ENCODE measurements at places on chromosomes 6 and 20.

DNA sequence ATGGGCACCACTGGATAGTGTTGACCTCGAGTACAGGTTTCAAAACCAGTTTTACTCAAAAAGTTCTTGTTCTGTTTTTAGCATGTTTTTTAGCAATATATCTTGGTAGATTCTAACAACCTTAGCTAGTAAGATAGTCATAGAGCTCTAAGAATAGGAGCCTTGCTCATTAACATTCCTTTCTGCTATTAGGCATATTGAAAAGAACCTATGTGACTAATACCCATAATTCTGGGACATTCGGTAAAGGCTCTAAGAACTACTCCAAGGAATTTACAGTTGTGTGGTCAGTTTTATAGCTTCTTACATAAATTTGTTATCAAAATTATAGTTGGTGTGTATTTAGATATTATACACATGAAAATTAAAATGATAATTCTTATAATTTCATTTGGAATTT, 11.6 kb downstream of the SLC9A8 start:
- no peak for DNase-seq

- no peak for DNase-seq
Observed at GRCh38 chr20:57396984-57397692, 5.9 kb downstream of the RBM38 start.

- DNase-seq = no peak
Observed at GRCh38 chr6:67450641-67451040, 1184.4 kb upstream of the ADGRB3 start.

DNA sequence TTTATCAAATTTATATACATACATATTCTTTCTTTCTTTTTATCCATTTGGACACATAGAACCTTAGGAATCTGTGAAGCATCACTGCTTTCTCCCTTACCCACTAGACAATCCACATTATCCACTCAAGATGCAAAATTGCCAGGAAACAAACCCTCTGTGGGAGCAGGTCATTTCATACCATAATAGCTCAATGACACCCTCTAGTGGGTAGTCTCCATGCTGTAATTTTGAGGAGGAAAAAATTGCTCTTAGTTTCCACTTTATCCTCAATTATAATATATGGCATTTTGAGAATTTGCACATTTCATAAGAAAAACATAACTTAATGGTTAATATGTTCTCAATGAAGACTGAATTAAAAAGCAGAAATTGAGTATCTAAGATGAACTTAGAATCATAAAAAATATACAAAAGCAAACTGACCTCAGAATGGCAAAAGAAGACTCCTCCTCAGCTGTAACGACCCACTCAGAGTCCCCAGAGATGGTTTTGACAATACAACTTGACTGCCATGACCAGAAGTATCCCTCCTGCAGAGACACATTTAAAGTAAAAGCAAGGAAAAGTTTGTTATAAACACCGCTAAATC, 164.1 kb downstream of the FRK start:
- peak; percentile 48 for DNase-seq

- no peak for DNase-seq
Observed at GRCh38 chr6:132902901-132903300, 88.5 kb downstream of the RPS12 start.

DNA sequence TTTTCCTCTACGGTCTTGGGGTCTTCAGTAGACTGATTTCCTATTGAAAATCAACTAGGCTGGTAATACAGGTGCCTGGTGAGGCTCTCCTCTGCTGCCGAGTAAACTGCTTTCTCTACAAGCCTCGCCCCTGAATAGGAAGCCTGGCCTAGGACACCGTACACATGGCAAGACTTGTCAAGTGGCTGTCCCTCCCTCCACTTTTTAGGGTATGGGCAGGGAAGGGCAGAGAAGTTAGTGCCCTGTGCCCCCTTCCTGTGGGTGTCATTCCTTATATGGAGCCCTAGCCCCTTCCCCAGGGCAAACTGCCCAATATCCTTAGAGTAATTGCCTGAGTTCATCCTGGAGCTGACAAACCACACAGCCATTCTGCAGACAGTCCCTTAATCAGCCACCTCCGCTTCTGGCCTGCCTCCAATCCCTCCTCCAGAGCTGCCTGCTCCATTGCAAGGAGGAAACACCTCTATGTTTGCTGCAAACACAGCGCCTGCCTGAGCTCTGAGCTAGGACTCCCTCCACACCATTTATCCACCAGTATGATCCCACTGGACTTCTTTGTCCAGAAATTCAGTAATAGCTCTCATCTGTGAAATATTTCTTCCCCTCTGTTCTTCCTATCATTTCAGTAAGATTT, 93.1 kb downstream of the CHD6 start:
- peak; percentile 53 for DNase-seq

DNA sequence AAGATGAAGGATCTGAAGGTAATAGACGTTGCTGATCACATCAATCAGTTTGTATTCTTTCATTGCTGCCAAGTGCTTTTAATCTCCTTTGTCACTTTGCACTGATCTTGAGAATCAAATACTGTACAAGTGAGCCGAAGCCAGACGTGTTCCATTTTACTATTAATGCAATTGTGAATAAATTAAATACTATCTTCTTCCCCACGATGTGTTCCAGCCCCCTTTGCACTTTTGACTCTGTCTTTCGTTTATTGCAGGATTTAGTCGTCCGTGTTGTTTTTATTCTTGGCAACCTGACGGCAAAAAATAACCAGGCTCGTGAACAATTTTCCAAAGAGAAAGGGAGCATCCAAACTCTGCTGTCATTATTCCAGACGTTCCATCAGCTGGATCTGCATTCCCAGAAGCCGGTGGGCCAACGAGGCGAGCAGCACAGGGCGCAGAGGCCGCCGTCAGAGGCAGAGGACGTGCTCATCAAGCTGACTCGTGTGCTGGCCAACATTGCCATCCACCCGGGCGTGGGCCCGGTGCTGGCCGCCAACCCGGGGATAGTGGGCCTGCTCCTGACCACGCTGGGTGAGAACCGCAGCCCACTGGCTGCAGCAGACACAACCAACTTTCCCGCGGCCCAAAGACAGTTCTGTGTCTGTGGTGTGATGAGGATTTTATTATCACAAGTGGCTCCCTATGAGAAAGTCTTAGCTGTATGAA, 104.7 kb downstream of the ARMC2 start:
- DNase-seq = no peak

- DNase-seq = no peak
Observed at GRCh38 chr6:24721461-24722215, 2.7 kb upstream of the C6orf62 start.

- DNase-seq = peak; percentile 18
Observed at GRCh38 chr20:300345-300990, 3.1 kb downstream of the ZCCHC3 start.

GRCh38 chr20:51386586-51386985, 155.9 kb downstream of the NFATC2 start:
- no peak for DNase-seq

DNA sequence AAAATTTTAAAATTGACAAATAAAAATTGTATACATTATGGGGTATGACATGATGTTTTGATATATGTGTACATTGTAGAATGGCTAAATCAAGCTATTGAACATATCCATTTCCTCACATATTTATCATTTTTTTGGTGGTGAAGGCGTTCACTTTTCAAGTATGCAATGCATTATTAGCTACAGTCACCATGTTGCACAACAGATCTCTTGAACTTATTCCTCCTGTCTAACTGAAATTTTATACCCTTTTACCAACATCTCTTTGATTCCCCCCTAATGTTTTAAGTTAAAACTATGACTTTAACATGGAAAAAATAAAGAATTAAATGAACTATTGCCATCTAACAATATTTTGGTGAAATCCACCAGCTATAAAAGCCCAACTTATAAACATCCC, 65.2 kb upstream of the UST start:
- DNase-seq = no peak

DNA sequence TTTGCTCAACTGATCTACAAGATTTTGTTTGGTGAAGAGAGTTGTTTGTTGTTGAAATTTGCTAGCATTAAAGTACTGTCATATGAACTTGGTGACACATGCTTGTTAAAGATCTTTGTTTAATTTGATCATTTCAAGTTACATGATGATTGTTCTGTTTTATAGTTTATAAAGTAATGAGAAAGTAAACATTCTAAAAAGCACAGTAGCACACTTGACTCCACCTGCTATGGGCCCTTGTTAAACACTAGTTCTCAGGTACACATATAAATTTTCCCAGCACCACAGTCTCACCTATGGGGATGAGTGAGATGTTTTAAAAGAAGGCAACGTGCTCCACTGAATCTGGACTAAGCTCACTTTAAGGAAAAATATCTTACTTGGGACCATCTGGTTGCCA, 14.1 kb downstream of the MCHR2 start:
- DNase-seq = no peak

DNA sequence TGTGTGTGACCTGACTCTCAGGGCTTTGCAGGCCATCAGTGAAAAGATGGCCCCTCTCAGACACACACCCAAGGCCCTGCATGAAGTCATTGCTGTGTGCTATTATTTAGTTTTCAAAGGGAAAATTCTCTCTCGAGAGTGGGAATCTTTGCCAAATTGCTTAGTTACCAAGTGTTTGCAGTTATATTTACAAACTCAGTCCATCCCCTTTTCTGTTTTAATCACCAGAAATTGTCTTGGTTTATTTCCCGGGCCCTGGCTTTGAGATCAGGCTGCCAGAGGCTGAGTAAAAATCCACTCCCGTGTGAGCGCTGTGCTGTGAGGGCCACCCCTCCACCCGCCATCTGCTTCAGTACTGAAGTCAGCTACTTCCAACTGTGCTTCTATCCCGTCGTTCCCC, 163.1 kb downstream of the SOD2 start:
- no peak for DNase-seq

GRCh38 chr6:112269114-112269513, 14.7 kb upstream of the LAMA4 start:
- DNase-seq = peak; percentile 18

DNA sequence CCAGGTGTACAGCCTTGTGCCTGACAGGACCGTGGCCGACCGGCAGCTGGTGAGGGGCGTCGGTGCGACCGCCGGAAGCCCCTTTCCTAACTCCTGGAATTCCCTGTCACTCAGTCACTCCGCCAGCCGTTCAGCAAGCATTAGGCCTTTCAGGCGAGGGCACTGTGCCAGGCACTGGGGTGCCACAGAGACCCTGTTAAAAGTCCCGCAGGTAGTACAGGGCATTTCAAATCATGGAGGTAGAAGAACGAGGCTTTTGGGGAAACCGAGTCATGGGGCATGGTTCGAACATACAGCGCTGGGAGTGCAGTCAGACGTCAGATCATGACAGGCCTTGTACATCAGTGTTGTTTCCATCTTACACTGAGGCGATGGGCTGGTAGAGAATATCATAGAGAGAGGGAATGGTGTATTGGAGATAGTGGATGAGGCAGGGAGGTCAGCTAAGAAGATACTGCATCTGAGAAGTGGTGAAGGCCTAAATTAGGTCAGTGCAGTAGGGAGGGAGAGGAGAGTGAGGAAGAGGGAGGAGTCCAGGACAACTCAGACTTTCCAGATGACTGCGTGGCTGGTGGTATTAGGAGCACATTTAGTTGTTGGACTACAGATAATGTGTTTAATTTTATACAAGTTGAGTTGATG, 892 bp upstream of the DXO start:
- peak; percentile 42 for DNase-seq

DNA sequence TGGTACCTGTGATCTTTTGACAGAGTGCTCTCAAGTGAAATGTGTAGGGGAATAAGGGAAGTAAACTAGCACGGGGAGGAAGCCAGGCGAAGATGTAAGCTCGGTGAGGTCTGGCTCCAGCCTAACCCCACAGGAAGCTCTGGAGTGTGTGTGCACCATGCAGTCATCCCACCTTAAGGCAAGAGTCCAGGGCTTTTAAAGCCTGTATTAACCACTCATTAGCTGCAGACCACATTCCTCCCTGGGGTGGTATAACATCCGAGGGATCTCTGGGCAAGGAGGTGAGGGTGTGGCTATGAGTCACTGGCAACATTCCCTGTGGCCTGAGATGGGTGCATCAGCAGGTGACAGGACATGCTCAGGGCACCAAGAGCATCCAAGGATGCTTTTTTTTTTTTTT, 12.5 kb upstream of the RANBP9 start:
- peak; percentile 96 for DNase-seq

DNA sequence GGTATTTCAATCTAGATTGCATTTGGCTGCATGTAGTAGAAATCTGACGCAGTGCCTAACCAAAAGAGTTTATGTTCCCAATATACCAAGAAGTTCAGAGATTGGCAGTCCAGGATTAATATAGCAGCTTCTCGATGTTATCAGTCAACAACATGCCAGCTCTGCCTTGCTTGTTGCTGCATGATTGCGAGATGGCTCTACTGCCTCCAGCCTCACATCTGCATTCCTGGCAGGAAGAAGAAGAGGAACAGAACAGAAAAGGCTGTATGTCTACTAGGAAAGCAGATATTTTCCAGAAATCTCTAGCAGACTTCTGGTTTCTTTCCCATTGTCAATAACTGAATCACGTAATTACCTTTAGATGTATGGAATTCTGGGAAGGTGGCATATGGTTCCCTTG, 60.8 kb downstream of the SLC35D3 start:
- no peak for DNase-seq

- no peak for DNase-seq
Observed at GRCh38 chr20:20174089-20174835, 121.9 kb downstream of the CFAP61 start.

- peak; percentile 39 for DNase-seq
Observed at GRCh38 chr20:60250251-60250650, 292.0 kb downstream of the CDH26 start.

GRCh38 chr6:135128268-135128914, 52.7 kb upstream of the MYB start:
- DNase-seq = no peak

DNA sequence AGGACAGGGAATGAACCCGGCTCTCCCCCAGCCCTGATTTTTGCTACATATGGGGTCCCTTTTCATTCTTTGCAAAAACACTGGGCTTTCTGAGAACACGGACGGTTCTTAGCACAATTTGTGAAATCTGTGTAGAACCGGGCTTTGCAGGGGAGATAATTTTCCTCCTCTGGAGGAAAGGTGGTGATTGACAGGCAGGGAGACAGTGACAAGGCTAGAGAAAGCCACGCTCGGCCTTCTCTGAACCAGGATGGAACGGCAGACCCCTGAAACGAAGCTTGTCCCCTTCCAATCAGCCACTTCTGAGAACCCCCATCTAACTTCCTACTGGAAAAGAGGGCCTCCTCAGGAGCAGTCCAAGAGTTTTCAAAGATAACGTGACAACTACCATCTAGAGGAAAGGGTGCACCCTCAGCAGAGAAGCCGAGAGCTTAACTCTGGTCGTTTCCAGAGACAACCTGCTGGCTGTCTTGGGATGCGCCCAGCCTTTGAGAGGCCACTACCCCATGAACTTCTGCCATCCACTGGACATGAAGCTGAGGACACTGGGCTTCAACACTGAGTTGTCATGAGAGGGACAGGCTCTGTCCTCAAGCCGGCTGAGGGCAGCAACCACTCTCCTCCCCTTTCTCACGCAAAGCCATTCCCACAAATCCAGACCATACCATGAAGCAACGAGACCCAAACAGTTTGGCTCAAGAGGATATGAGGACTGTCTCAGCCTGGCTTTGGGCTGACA, 28.8 kb upstream of the ZBP1 start:
- no peak for DNase-seq

DNA sequence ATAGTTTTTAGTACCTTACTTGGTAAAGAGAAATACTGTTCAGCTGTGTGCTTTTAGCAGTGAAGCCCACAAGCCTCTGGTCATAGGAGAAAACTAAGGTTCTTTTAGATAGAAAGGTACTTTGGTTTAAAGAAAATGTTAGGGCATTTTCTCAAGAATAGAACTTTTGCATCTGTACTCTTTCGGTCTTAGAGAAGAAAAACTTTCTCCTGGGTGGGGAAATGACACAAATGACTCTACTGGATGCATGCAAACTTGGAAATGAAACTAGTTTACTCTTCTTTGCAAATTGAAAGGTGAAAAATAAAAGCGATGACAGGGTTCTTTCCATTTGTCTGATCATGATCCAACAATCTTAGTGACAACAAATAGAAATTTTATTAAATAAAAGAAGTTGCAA, 2.1 kb upstream of the TMEM217 start:
- no peak for DNase-seq

Data from kidney tubule cell (primary cell).